HCT116 (cell line): ENCODE measurements at places on chromosomes 13 and 19. TPM values are rescaled to one million over a fixed set of nuclear protein-coding genes. Genes with fewer than 3 reads are reported as not detected.

CCL25 gene
- total RNA-seq = not detected

BRME1 gene
- total RNA-seq = 1.7 TPM

FLT1 gene
- 0.25 TPM for total RNA-seq

ZNF415 gene
- total RNA-seq = not detected

CBY2 gene
- not detected for total RNA-seq

RNF225 gene
- total RNA-seq = 1.2 TPM

FFAR2 gene
- total RNA-seq = not detected

LRG1 gene
- 1.3 TPM for total RNA-seq
